Stimulated activated CD8-positive, alpha-beta memory T cell treated with anti-CD3 and anti-CD28 coated beads, Interleukin-2, amount 100 ng/mL, for 1 hour (primary cell): ENCODE measurements at places on chromosomes 4 and X.

DNA sequence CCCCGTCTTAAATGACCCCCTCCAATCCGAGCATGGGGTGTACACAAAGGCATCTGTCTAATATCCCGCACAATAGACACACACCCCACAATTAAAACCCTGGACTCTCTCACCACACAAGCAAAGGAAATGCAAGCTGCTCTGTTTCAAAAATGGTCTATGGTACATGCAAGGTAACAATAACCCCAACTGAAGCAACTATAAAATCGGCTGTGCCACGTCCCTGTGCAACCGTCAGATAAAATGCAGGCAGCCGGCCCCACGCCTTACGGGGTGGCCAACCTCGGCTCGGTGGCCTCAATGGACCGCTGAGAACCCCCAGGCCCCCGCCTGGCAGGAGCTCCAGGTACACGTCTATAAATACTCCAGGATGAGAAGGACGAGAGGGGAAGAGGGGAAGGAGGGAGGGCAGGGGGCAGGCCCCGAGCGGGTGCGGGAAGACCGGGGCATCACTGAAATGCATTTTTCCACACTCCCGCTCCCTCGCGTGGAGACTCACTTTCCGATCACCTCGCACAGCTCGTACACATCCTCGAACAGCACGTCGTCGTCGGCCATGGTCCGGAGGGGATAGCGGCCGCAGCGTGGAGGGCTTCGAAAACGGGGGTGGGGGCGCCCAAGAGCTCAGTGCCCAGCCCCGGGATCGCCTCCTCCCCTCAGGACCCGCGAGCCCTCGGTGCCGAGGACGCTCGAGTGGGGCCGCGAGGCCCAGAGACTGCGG is 763 bp downstream of the CASK start:
- no peak for DNase-seq

DNA sequence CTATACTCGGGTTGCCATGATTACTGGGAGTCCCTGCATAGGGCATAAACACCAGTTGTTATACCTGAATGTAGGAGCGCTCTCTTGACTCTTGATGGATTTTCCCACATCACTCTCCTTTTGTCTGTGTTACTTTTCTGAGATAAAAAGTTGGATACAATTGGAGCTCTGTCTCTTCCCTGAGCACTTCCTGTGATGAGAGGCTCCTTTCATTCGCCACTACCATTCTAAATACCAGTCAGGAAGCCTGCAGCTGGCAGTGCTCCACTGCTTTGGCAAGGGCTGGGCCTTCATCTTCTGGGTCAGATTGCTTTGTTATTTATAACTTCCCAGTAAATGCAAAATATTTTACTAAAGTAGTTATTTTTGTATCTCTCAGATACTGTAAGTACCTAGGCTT is 13.9 kb downstream of the TCEANC start:
- DNase-seq = no peak

DNA sequence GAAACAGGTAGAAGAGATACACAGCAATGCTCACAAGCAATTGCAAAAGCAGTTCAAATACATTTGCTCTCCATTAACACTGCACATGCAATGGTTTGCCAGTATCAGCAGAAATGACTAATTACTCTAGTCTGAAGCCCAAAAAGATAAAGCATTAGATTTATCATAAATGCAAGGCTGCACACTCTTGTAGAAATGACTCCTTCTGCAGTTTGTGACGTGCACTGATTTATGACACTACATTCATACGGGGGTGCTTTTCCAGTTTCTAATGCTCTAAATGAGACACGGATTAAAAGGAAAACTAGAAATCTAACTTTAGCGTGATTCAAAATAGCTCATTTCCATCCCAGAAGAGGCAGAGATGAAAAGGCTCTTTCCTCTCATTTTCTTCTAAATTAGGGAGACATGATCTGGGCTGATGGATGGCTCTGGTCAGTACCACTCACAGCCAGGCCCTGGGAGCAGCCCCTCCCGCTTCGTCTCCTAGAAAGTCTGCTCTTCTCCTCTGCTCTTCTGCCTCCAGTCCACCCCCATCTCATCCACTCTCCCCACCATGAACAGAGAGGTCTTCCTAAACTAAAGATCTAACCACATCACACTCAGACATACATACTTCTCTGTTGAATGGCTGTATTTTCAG is 33.2 kb downstream of the PPP2R2C start:
- no peak for DNase-seq

- no peak for DNase-seq
Measured at GRCh38 chrX:69493193-69493592, 10.9 kb upstream of the NALF2 start.

- no peak for DNase-seq
Measured at GRCh38 chrX:20980426-20980825, 393.8 kb upstream of the CNKSR2 start.

GRCh38 chrX:139018436-139018835 is 306.9 kb upstream of the FGF13 start:
- DNase-seq = no peak
